Thymus (tissue), 14 donors: ENCODE measurements at places on chromosomes 7 and 10.

DNA sequence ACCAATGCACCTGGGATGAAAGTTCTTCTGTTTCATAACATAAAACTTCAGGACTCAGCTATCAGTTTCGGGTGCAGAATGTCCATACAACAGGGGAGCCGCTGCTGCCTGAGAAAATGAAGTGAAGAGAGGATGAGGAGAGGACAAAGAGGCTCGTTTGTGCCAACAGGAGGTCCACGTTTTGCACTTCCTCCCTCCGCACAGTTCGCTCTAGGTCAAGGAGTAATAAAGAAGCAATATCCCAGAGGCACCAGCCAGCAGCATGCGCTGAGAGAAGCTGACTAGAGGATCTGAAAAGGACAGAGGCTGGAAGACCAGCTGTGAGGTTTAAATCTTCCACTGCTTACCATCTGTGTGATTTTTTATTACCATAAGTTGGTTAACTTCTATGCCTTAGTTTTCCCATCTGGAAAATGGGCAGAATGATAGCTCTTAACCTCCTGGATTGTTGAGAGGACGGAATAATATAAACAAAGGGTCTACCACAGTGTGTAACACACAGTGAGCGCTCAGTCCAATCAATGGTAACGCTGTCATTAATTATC, 709 bp downstream of the GPAM start:
- DNase-seq, result no peak

GRCh38 chr7:135664046-135664589, 1.8 kb downstream of the STMP1 start:
- DNase-seq, result no peak

DNA sequence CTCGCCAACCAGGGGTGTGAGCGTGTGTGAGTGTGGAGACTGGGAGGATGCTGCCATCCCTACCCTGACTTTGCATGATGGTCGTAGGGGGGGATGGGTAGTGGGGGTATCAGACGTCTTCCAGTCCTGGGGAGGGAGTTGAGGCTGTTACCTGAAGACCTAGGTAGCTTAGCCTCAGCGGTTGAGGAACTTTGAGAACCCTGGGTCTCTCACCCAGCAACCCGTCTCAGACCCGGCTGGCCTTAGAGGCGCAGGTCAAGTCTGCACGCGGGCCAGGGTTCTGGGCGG, 2.7 kb downstream of the SLC4A2 start:
- no peak for DNase-seq

GRCh38 chr10:89837165-89838043, 136.0 kb downstream of the KIF20B start:
- peak; percentile 38 for DNase-seq

- DNase-seq, result no peak
Measured at GRCh38 chr10:131214521-131215244, 96.8 kb downstream of the TCERG1L start.

- peak; percentile 70 for DNase-seq
Measured at GRCh38 chr7:6516387-6516983, 34.8 kb downstream of the GRID2IP start.

DNA sequence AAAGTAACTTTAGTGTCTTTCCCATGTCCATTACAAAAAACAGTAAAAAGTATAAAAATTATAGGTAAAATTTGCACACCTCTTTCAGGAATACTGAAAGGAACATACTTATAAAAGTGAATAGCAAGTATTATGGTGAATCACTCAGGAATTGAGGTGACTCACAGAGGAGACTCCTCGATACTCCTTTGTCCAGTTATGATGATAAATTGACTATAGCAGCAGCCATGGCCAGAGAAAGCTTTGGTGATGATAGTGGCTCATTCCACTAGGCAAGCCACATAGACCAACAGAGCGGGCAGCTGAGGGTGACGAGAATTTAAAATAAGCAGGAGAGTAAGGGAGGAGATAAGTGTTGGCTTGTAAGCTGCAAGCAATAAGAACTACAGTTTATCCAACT, 1231.1 kb upstream of the CELF2 start:
- no peak for DNase-seq

- DNase-seq, result peak; percentile 40
Measured at GRCh38 chr10:47257396-47258120, 42.4 kb upstream of the GDF10 start.

DNA sequence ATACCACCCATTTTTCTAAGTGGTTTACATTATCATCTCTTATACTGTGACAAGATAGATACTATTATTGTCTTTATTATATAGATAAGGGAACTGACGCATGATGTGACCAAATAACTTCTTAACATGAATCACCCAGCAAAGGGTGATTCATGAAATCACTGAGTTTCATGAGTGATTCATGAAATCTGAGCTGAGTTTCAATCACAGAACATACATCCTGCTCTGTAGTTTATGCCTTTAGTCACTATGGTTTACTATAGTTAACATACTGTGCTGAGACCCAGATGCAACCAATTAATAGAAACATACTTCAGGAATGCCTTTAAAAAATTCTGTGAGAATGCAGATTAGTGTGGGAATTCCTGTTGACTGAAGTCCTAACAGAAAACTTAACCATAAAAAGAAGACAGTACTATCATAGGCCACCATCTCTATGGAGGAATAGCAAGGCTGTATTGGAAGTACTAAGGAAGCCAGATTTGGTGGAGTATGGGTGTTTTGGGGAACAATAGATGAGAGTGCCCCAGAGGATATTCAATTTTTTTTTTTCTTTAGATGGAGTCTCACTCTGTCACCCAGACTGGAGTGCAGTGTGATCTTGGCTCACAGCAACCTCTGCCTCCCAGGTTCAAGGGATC, 43.1 kb upstream of the SEMA3A start:
- no peak for DNase-seq

DNA sequence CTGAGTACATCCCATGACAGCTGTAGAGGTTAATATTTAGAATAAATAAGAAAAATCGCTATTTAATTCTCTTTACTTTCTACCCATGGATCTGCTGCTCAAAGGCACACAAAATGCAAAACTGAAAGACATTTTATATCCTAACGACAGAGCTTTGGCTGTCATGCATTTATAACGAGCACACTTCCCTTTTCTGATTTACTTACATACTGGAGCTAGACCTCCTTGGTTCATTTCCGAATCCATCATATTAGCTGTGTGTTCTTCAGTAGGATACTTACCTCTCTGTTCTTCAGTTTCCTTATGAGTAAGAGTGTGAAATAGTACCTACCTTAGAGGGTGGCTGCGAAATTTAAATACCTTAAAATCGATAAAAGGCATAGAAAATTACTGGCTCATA, 10.9 kb downstream of the CALCR start:
- no peak for DNase-seq

DNA sequence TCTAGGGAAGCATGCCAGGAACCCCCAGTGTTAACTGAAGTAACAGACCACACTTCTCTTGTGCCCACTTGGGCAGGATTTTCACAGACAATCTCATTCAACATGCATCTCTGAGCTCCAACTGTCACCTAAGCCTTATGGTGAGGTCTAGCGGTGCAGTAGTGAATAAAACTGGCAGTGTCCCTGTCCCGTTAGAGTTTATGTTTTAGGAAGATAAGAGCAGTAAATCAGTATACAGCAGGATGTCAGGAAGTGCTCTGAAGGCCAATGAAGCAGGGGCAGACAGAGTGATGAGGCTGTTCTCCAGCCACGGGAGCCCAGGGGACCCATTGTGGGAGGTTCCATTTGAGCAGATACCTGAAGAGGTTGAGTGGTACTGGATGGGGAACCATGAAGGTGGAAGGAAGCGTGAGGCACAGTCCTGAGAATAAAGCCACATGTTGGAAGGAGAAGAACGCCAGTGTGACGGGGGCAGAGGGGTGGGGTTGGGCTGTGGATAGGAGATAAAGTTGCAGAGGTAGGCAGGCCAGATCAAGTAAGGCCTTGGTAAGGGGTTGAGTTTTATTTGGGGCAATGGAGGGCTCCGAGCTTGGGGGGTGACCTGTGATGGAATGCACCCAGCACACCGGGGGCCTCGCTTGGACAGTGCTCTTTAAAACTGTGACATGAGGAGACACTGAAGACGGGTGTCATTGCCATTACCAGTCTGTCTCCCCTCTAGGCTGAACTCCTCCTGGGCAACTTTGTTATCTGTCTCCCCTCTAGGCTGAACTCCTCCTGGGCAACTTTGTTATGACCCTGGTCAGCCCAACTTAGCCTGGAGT, 6.6 kb downstream of the GDF10 start:
- DNase-seq, result no peak

- DNase-seq, result no peak
Measured at GRCh38 chr10:17212802-17213221, 11.3 kb upstream of the TRDMT1 start.

GRCh38 chr10:87976101-87976743, 112.8 kb downstream of the PTEN start:
- DNase-seq, result no peak

GRCh38 chr7:82036146-82036886, 266.5 kb upstream of the HGF start:
- no peak for DNase-seq

DNA sequence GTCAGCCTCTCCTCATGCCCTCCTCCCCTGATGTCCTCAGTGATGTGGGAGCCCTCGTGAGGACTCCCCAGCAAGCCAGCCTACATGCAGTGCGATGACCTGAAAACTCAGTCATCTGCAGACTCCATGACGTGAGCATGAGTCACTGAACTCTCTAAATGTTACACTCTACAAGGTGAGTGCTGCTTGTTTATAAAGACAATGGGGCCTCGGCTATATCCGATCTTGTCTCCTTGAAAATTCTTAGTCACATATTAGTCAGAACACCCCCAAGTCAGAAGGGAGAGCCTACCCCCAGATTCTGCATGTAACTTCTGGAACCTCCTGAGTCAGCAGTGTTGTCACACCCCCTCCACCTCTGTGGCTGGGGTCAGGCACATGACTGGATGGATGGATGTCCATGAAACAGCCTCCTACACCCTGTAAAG, 673.8 kb downstream of the INHBA start:
- DNase-seq, result no peak

DNA sequence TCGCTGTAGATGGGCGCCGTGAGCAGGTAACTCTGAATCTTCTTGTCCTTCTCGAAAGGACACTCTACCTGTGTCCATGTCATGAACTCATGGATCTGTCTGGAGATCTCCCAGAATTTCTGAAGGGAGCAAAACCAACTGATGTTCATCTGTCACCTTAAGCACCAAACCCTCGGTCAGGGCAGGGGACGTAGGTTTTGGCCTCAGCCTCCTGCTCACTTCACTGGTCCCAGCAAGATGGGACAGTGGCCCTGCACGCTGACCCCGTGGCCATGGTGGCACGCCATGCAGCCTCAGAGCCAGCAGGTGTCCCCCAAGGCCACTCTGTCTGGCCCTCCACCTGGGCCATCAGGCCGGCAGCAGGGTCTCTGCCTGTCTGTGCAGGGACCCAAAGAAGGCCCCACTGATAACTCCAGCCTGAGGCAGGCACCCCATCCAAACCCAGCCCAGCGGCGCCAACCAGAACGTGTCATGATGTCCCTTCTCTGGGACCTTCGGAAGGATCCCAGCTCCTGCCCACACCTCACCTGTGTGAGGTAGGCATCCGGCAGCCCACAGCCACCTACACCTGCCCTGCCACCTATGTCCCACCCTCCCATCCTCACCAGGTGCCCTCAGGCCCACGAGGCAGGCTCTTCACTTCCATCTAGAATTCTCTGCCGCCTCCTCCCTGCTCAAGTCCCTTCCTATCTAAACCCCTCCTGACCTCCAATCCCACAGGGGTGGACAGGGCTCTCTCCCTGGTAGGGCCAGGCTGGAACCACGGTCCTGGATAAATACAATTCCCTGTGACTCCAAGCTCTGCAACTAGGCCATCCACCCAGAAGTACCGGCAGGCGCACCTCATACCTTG, 59.0 kb downstream of the CSGALNACT2 start:
- no peak for DNase-seq

DNA sequence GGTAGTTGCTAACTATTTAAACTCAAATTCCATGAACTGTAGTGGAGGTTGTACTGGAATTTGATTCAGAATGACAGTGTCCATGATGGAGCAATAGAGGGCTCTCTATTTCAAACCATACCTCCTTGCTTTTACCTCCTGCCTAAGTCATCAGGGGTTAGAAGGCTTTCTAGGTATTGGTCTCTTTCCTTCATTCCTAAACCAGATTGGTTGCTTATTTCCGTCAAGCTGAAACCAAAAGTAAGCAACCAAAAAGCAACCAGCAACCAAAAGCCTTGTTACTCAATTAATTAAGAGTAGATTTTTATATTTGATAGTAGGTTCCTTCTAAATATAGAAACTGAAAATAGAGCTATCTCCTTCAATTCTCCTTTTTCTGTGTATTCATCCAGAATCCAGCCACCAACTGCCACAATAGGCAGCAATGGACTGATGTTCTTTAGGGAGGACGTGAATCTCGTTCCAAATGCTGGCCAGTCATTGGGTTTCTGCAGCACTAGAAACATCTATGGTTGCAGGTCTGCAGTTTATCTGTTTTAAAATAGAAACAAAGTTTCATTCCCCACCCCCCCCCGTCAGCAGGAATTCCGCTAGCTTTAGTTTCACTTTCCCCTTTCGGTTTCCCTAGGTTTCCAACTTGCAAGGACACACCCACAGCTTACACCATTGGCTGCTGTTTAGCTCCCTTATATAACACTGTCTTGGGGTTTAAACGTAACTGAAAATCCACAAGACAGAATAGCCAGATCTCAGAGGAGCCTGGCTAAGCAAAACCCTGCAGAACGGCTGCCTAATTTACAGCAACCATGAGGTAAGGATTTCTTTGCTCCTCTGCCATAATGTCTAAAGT, at the start of gene IFIT1:
Gene IFIT1, plus strand, starts transcription at position 717 of the 850 bp plus-strand sequence. Its CDS starts 90 bp downstream, at position 807.
- DNase-seq, result peak; percentile 87

DNA sequence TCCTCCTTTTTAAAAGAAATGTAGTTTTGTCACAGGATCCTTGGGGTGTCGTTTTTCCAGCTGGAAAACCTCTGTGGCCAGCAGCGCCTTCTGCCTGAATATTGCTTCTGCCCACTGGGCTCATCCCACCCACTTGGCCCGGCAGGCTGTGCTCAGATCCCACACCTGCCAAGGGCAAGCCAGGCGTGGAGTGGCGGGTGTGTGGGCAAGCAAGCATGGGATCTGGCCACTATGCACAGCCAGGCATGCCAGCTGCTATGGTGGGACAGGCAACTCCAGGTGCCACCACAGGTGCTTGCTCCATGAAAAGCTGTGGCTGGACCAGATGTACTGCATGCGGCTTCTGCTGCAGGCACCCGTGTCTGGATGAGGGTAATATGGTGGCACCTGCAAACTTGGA, 31.2 kb upstream of the INPP5F start:
- no peak for DNase-seq

GRCh38 chr10:10915215-10915614, 102.5 kb upstream of the CELF2 start:
- peak; percentile 15 for DNase-seq

DNA sequence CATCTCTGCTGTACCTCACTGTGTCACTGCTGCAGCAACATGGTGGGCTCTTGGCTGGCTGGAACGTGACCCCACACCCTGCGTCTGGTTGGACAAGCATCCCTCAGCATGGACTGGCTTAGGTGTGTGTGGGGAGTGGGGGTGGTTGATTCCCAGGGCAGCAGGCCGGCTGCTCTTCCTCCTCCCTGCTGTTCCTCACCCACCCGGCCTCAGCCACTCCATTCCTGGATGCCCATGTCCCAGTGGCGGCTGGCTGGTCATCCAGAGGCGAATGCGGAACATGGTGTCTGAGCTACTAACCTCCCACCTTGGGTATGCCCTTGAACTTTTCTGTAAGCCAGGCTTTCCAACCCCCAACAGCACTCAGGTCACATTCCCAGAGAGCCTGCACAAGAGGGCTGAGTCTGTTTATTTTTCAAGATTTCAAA, 81.2 kb downstream of the GRK5 start:
- no peak for DNase-seq

GRCh38 chr7:102266541-102266940, 20.1 kb upstream of the SH2B2 start:
- DNase-seq, result no peak
